ENCODE measurements at places on chromosomes 5 and 9.

DNA sequence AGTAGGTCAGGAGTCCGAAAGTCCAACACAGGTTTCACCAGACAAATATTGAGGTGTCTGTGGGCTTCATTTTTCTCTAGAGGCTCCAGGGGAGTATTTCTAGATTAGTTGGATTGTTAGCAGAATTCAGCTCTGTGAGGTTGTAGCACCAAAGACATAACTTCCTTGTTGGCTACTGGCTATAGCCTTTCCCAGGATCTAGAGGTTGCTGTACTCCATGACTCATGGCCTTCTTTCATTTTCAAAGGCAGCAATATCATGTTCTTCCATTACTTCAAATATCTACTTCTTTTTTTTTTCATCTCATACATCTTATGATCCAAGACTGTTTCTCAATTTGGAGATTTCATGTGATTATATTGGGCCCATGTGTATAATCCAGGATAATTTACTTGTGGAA is 404.0 kb upstream of the FAM174A start:
- no peak for DNase-seq

- no peak for DNase-seq
These were observed 22.9 kb upstream of the NREP start for GRCh38 chr5:111779922-111780292.

- no peak for DNase-seq
These were observed 975 bp downstream of the AGXT2 start for GRCh38 chr5:35046774-35047173.

DNA sequence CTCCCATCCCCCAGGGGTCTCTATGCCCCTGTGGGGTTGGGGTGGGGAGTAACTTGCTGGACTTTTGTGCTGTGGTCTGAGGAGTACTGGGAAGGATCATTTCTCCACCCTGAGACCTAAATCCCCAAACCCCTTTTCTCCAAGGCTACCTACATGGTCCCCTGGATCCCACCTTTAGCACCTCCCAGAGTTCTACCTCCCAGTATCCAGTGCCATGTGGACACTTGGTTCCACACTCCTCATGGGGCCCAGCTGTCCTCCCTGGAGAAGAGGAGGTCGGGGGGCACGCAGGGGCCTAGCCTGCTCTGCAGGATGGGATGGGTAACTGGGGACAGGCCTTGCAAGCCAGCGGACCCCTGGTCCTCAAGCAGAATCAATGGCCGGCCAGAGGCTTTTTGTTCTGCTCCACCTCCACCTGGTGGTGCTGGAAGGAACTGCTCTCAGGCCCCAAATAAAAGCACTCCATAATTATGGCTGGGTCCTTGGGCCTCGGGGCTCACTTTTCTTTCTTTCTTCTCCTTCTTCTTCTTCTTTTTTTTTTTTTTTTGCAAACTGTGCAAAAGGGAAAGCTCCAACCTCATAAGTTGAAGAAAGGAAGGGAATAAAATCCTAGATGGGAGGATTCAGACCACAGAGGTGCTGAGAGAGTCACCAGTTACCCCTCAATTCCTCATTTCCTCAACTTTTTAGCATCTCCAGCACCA is 68.4 kb downstream of the PSD2 start:
- no peak for DNase-seq

DNA sequence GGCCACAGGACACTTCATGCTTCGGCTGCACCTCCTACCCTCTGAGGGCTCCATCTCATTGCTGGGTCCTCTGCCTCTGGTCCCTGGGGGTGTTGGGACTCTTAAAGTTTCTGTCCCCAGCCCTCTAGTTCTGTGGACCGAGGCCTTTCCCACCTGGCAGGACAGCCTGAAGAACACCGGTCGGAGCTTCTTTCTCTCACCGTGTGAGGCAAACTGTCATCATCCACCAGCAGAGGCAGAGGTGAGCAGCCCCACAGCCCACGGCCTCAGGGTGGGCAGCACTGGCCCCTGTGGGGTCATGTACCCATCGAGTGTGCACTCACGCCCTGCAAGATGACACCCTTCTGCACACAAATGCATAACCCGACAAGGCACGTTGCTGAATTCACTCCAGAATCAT is 49.9 kb downstream of the IRX2 start:
- DNase-seq: no peak

DNA sequence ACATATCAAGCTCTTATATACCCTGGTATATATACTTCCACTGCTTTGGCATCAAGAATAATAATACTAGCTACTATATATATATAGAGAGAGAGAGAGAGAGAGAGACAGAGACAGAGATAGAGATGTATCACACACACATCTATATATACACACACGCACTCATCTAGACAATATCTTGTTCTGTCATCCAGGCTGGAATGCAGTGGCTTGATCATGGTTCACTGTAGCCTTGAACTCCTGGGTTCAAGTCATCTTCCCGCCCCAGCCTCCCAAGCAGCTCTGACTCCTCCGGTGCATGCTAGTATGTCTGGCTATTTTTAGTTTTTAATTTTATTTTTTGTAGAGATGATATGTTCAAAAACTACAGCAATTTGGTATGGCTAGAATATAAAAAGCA is 22.5 kb downstream of the ANKHD1 start:
- DNase-seq: no peak

DNA sequence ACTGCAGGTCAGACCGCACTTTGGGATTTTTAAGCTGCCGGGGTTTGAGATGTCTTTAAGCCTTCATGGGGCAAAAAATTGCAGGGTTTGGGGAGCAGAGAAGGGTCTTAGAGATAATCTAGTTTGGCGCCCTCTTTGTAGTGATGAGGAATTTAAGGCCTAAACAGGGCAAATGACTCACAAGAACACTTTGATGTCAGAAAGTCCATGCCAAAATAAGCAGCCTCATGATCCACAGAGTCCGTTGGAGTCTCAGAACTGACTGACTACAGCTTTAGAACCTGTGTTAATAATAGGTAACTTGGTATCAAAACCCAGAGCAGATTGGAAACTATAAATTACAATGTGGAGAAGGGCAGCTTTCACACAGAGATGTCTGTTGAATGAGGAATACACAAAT is 35.9 kb upstream of the PTGS1 start:
- no peak for DNase-seq

DNA sequence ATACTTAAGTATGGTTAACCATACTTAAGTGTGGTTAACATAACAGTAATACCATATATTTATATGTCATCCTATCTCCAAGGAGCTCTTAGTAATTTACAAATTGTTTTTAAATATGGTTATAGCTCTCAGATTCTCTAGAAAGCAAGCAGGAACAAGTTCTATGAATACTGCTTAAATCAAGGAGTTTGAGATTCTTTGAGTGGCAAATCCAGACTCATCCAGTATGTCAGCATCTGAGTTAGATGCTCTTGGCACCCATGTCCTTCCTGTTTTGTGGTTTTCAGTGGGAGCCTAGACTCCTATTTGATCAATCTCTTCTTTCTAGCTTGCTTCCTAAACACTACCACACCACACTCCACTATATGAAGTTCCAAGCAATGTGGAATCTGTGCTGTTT is 114.7 kb upstream of the GDNF start:
- DNase-seq: no peak

DNA sequence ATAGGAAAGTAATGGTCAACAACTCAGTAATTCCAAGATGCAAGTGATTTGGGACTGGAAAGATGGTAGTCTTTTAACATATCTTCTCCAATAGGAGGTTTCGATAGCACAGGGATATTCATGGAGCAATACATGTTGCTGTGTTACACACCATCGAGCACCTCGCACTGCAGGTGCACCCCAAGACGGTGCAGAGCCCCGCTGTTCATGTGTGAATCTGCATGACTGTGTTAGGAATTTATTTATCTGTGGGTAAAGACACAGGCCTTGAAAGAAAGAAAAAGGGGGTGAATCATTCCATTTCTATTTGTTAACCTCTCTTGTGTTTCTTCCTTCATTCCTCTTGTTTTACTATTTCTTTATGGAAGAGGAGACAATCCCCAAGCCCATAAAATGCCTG is 217.1 kb downstream of the EBF1 start:
- DNase-seq: no peak

GRCh38 chr5:6181147-6181729 is 197.1 kb downstream of the MED10 start:
- no peak for DNase-seq

DNA sequence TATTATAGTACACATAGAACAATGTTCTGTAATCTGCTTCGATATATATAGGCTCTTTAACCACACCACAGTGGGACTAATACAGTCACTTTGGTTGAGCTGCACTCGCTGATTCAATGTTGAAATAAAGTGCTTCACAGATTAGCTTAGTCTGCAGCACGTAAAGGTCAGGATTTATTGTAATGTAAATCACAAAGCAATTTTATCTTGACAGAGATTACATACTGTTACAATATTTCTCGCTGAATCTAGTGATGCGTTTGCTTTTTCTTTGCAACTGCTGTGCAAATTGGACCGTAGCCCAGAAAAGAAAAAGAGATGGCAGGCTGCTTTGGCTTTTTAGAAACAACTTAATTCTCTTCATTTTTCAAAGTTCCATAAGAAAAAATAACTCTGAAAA is 52.9 kb downstream of the CETN3 start:
- no peak for DNase-seq

DNA sequence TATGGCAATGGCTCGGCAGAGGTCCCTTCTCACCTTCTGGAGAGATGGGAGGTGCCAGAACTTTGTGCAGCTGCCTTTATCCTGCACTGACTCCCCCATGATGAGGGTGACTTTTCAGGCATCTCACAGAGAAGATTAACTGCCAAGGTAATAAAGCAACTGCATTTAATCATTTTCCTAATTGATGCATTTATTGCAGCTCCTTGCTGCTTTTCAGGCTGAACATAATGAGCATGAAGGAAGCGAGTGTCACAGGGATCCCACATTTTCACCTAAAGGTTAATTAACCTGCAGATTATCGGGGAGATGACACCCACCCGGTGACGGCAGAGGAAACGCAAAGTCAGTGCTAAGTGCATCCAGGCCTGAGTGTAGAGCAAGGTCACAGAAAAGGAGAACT is 154.3 kb downstream of the ICE1 start:
- no peak for DNase-seq

DNA sequence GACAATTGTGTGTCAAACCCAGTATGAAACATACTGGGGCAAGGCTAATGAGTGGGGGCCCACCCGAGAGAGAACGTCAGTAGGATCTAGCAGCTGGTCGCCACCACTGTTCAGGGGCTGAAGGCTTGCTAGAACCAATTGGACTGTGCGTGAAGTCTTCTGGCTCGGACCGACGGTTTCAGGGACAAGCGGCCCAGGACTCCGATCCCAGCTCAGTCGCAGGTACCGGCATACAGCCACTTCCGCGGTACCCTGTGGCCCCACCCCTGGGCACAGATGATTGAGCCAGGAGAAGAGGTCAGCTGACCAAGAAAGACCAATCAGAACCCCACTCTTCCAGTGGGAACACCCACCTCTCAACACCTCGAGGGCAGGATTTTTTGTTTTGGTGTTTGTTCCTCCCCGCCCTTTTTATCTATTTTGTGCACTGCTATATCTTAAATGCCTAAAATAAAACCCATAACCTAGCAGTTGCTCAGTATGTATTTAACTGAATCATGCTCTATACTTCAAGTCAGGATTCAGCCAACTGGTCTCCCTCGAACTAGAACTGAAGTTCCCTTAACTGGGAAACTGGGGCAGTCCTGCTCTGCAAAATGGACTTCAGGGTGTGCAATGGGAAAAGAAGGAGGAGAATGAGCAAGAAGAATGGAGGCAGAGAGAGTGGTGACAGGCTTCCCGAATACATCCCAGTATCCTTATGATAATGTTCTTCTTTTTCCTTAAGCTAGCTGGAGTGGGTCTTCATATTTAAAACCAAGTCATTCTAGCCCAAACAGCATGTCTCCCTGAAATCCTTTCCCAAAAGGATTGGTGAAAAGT is 21.1 kb upstream of the CPEB4 start:
- peak; percentile 52 for DNase-seq

DNA sequence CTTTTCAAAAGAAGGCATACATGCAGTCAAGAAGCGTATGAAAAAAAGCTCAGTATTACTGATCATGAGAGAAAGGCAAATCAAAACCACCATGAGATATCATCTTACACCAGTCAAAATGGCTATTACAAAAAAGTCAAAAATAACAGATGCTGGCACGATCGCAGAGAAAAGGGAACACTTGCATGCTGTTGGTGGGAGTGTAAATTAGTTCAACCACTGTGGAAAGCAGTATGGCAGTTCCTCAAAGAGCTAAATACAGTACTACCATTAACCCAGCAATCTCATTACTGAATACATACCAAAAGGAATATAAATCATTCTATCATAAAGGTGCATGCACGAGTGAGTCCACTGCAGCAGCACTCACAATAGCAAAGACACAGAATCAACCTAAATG is 24.5 kb downstream of the RETREG1 start:
- no peak for DNase-seq

DNA sequence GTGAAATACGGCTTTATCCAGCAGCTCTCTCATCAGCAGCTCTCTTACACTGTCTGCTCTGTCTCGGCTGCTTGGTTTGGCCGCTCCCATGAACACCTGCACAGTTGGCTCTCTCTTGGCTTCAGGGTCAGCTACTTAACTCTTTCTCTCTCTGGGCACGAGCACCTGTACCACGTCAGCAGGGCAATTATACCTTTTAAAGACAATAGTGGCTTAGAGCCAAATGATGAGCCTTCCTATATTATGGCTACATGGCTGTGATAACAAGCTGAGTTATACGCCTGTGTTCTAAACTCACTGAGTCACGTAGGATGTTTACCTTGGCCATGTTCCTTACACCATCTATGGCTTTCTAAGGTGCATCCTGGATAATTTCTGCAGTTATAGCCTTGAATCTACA is 69.2 kb upstream of the CTNND2 start:
- DNase-seq: no peak

GRCh38 chr5:82346399-82347165 is 68.4 kb upstream of the RPS23 start:
- DNase-seq: no peak

GRCh38 chr9:99399474-99399873 is 177.4 kb downstream of the SEC61B start:
- no peak for DNase-seq

GRCh38 chr9:93020771-93021670 is 37.5 kb upstream of the SUSD3 start:
- DNase-seq: no peak

- DNase-seq: no peak
These were observed 195.7 kb downstream of the CDK5RAP2 start for GRCh38 chr9:120383999-120384924.

- DNase-seq: no peak
These were observed 269.6 kb downstream of the PBX3 start for GRCh38 chr9:126016579-126017290.

GRCh38 chr5:43514471-43514815 is 505 bp downstream of the C5orf34 start:
- no peak for DNase-seq

Measured in hematopoietic multipotent progenitor cell treated with erythropoietin and hydrocortisone succinate and interleukin-3 and kit ligand, for 17 days (in vitro differentiated cells).